Stimulated activated naive CD4-positive, alpha-beta T cell treated with Interleukin-2 at 50 U/mL for 16 hours (primary cell): ENCODE measurements at places on chromosomes 5 and 9.

DNA sequence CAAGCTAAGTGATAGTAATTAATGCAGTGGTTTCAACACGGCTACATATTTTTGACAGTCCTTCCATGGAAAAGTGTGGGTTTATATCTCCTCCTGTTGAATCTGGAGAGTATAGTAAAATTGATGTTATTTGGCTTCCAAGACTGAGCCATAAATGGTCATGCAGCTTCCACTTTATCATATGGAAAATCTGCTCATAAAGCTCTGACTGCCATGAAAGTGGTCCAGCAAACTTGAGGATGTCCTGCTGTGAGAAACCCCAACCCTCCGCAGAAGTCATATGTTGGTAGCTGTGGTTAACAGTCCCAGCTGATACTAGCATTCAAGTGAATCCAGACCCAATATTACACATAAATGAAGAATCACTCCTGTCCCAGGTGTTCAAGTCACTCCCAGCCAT is 378.3 kb downstream of the KCTD16 start:
- DNase-seq: no peak

DNA sequence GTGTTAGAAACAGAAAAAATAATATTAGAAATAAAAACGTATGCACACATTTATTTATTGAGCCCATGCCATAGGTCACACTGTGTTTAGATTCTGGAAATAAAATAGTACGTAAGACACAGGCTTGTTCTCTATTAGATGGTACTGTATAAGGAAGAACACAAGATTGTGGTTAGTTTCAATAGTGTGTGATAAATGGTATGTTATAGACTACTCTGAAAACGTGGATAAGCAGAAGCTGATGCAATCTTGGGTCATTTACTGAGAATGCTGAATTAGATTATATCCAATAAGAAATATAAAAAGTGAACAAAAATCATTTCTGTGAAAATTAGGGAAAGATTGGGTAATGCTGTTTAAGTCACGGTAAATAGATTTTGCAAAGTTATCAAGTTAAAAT is 1456.4 kb upstream of the ACO1 start:
- no peak for DNase-seq

- DNase-seq: no peak
Measured at GRCh38 chr5:58317808-58318207, 142.1 kb downstream of the PLK2 start.

- DNase-seq: no peak
Measured at GRCh38 chr5:2193142-2193541, 310.4 kb upstream of the IRX4 start.

DNA sequence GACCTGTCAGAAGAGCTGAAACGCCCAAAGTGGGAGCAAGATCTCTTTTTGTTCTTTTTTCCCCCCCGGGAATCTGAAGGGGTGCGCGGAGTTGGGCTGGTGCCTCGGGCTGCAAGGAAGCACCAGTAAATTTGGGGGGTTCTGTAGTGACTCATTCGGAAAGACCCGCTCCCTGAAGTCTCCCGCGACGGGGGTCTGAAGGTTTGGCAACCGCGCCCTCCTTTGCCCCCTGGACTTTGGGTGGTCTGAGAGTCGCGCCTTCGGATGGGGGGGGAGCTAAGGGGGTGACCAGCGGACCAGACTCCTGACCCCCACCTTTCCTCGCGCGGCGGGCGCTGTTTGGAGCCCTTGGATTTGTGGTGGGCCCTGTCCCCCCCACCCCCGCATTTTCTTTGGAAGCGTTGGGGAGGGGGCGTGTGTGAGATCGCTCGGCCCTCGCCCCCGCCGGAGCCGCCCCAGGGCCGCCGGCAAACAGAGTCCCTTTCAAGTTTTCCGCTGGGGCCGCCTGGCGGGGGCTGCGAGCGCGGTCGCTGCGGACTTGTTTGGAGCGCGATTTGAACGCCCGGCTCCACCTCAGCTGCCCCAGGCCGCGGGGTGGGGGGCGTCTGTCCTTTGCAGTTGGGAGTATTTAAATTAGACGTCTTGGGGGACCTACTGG is 2.0 kb downstream of the CXXC5 start:
- DNase-seq: peak; percentile 11

DNA sequence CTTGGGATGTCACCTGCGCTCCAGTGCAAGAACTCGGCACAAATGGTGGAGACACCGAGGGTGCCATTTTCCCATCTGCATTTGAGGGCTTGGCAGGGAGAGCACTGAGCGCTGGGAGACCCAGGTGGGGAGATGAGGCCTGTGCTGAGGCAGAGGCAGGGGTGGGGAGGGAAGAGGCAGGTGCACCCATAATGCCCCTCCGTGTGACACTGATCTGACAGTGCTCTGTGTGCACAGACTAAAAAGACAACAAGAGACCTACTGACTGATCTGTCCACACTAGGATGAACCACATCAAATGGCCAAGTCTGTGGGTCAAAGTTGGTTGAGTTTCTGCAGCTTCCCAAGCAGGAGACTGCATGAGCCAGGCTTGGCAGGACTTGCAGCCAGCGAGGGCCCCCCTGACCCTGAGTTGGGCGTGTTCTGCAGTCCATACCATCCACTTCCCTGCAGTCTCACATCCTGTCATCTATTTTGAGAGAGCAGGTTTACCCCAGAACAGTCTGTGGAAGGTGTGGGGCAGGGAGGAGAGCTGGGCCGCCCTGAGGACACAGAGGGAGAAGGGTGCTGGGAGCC is 41.9 kb downstream of the NEK6 start:
- no peak for DNase-seq

GRCh38 chr5:14413331-14413750 is 168.3 kb upstream of the OTULINL start:
- DNase-seq: peak; percentile 29

GRCh38 chr9:121666294-121666693 is 14.9 kb downstream of the DAB2IP start:
- DNase-seq: no peak

DNA sequence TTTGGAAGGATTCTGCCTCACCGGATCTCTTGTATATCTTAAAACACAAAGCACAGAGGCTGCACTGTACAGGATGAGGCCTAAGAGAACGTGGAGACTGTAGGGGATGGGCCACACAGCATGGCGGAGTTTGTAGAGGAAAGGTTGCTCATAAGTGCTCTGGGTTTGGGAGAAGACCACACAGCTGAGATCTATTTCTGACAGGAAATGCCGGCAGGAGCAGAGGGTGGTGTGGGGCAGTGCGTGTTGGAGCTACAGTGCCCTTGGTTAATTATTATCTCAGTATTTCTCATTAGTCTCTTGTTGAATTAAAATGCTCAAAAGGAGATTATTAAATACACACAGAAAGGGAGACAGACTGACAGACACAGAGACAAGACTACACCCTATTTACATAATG is 9.6 kb downstream of the PALM2AKAP2 start:
- DNase-seq: no peak

DNA sequence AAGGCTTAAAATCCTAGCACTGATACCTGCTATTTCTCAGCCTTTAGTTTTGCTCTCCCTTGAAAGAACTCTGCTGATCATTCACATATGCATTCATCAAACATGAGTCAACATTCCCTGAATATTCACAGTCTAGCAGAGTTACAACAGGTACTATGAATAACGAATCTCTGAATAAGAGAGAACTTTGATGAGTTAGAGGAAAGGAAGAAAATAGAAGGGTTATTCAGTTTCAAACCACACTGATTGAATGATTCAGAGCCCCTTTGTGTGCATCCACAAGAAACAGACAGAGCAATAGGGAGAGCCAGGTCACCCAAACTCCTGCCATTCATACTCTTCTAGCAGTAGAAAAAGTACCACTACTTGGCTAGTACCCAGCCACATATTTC is 36.0 kb downstream of the FOXD1 start:
- DNase-seq: no peak

- DNase-seq: no peak
Measured at GRCh38 chr5:171673840-171674239, 111.8 kb upstream of the SMIM23 start.

DNA sequence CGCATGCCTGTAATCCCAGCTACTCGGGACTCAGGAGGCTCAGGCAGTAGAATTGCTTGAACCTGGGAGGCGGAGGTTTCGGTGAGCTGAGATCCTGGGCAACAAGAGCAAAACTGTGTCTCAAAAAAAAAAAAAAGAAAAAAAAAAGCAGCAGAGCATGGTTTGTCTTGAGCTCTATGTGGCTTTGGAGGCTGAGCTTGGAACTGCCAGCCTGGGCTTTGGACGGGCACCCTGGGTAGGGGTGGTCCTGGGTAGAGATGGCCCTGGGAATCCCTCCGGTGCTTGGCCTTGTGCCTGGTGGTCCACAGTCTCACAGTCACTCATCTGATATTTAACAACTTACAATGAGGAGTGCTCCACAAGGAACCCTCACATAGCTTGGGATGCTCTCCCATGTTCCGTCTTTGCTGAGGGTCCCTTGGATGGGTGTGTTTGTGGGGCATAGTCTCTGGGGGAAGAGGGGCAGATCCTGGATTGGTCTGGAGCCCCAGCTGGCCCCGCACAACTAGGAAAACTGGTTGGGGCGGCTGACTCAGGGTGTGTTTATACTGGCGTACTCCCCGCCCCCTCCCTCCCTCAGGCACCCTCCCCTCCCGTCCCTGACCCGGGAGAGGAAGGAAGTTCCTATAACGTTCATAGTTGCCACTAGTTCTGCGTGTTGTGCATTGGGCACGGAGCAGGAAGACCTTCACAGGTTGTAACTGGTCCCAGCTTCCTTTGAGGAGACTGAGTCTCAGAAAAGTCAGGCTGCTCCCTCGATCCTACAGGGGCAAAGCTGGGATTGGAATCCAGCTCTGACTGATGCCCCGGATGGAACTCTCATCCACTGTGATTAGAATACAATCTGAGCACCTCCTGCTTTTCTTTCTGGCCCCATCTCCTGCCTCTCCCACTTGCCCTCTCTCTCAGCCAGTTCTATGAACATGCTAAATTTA is 11.2 kb downstream of the IER5L start:
- no peak for DNase-seq

DNA sequence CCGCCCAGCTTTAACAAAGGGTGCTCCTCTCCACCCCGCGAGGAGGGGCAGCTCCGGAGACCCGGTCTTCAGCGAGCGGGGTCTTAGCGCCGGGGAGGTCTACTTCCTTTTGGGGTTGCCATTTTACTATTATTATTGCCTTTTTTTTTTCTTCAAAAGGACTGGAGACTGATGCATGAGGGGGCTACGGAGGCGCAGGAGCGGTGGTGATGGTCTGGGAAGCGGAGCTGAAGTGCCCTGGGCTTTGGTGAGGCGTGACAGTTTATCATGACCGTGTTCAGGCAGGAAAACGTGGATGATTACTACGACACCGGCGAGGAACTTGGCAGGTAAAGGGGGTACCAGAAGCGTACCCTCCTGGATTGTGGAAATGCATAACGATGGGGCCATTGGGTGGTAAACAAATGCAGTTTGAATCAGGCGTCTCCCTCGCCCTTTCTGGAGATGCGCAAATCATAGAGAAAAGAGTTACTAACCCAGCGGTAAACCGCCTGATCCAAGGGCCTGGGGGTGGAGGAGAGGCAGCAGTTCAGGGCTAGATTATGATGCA is 1.2 kb downstream of the DAPK1 start:
- DNase-seq: no peak

GRCh38 chr9:35599763-35600604 is 5.1 kb upstream of the TESK1 start:
- DNase-seq: no peak

DNA sequence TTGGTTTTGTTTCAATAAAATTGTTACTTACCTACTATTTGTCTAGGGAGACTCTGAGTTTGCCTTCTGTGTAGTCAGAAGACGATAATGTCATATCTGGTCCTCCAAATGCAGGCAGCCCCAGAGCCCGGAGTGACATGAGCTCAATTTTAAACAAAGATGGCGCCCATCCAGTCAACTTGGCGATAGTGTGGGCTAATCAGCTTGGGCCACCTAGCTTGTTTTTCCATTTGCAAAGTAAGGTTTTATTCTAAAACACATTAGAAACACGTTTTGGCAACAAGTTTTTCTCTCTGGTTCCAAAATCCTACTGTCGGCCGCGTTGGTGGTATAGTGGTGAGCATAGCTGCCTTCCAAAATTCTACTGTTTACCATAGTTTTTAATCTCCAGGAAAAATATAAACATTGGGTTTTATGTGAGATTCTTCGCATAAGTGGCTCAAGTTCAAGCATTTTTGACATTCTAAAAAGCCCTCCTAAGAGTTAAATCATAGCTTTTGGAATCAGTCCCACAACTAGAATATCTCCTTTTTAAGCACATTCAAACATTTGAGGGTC is 13.2 kb downstream of the TSC1 start:
- no peak for DNase-seq
